ENCODE measurements at places on chromosomes 7 and 10.

DNA sequence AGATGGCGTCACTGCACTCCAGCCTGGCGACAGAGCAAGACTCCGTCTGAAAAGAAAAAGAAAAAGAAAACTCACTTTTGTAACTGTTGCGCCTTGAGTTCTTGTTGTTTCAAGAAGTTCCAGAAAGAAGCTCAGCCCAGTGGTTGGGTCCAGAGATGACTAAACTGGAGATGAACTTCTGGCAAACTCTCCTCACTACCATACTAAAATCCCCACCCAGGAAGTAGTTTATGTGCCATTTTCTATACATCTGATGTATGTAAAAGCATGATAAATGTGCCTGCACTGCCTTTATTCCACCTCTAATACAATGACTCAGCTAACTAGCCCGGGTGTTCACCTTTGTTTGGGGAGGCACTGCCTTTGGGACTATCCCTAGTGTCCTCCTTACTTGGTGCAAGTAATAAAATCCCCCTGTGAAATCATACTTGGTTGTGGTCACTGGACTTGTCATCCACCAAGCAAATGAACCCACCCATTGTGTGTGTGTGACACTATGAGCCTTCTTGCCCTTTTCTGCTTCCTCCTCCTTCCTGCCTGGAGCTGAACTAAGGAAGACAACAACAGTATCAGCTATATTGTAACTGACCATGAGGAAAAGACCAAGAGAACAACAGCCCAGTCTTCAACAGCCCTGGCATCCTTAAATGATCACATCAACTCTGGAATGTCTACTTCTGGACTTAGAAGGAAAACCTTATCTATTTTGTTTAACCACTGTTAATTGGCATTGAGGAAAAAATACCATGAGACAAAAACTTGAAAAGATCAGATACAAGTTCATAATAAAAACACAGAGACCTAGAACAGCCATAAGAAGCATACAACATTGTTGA, 33.6 kb downstream of the JMJD1C start:
- H3K36me3 ChIP-seq = no peaks in the 10 kb centered on the region
- peaks cover 37% of the 10 kb centered on the region for H3K4me1 ChIP-seq
- H3K27me3 ChIP-seq = no peaks in the 10 kb centered on the region
- no peak for DNase-seq
- no peak overlapping the region for H3K27ac ChIP-seq

DNA sequence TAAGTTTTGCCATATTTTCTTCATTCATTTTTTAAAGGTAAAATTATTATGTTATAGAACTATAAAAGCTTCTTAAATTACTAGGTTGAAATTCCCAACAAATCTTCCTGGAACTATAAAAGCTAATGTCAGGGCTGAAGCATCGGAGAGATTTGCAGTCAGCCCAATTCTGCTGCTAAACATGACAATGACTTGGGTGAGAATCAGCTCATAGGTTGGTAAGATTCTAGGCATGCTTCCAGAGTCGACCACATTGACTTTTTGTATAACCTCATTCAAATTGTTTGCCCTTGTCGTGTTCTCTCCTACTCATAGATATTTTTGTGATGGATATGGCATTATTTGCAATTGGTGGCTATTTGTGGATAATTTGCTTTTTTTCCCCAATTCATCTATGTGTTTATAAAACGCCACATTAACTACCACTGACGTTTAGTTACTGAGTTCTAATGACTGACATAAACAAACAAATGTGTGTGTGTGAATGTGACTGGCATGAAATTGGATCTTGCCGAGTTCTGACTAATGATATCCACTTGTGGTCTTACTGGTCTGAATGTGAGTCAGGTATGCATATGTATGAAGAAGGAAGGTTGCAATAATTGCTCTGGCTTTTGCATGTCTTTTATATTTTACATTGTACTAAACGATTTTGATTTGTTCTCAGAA, 579.8 kb downstream of the PARD3 start:
- no peaks in the 10 kb centered on the region for H3K4me1 ChIP-seq
- no peak overlapping the region for H3K27ac ChIP-seq
- no peaks in the 10 kb centered on the region for H3K27me3 ChIP-seq
- no peaks in the 10 kb centered on the region for H3K36me3 ChIP-seq
- no peak overlapping the region for H3K4me3 ChIP-seq

GRCh38 chr7:31857172-31857571, 170.2 kb downstream of the PPP1R17 start:
- H3K27me3 ChIP-seq = no peaks in the 10 kb centered on the region
- no peak overlapping the region for H3K27ac ChIP-seq
- H3K4me1 ChIP-seq = no peaks in the 10 kb centered on the region
- no peaks in the 10 kb centered on the region for H3K36me3 ChIP-seq

GRCh38 chr7:111711426-111712065, 149.3 kb upstream of the IMMP2L start:
- no peak for DNase-seq
- H3K36me3 ChIP-seq = no peaks in the 10 kb centered on the region
- H3K4me1 ChIP-seq = no peaks in the 10 kb centered on the region
- H3K27ac ChIP-seq = no peak overlapping the region

DNA sequence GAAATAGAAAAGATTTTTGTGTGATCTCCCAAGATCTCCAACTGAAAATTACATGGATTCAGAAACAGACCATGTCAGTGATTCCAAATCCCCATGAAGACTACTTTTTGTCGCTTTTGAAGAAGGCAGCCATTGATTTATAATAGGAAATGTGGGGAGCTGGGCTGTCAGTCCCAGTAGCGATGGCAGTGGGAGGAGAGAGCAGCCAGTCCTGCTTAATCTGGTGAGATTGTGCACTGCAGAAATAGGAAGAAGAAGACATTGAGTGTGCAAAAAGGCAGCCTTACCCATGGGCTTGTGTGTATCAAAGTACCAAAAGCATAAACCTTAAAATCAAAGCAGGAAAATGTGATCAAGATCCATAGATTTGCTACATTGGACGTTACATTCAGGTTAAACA, 4.8 kb downstream of the ADRB1 start:
- H3K27me3 ChIP-seq = peaks cover 31% of the 10 kb centered on the region
- no peak overlapping the region for H3K4me3 ChIP-seq
- DNase-seq = no peak
- H3K27ac ChIP-seq = no peak overlapping the region
- H3K36me3 ChIP-seq = no peaks in the 10 kb centered on the region

DNA sequence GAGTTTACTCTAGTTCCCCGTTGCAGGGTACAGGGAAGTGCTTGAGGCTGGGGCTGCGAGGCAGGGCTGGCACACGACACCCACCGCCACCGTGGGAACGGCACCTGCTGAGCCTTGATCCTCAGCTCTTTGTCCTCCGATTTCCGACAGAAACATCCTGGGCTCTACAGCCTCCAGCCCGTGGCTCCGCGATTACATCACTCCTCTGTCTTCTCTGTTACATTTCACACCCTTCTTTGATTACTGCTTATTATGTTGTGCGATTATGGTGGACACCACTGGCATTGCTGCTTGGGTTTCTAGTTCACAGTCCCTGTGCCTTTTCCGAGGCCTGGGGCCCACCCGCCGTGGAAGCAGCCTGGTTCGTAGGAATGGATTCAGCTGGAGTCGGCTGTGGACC, 26.9 kb downstream of the FKBP6 start:
- no peak for DNase-seq
- no peak overlapping the region for H3K4me3 ChIP-seq
- no peaks in the 10 kb centered on the region for H3K36me3 ChIP-seq
- H3K27me3 ChIP-seq = peaks cover 15% of the 10 kb centered on the region

DNA sequence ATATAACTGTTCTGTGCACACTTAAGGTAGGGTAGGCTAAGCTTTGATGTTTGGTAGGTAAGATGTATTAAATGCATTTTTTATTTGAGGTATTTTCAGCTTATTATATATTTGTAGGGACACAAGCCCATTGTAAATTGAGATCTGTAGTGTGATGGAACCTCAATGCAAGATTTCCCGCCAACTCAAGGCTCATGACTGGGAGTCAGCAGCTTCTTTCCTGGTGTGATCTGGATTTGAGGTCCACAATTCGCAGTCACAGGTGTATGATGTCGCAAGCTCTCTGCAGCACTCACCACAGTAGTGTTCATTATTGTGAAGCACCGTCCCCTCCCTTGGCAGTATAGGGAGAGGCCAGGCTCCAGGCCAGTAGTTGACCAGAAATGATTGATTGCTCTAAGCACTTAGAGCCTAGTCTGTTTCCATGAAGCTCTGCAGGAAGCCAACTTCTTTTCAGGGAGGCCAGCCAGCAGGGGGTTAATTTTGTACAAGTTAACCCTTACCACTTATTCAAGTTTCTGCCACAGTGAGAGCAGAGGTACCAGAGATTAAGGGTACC, 54.9 kb downstream of the SEM1 start:
- no peaks in the 10 kb centered on the region for H3K4me1 ChIP-seq
- DNase-seq = no peak
- no peaks in the 10 kb centered on the region for H3K36me3 ChIP-seq
- H3K4me3 ChIP-seq = no peak overlapping the region
- no peak overlapping the region for H3K27ac ChIP-seq

DNA sequence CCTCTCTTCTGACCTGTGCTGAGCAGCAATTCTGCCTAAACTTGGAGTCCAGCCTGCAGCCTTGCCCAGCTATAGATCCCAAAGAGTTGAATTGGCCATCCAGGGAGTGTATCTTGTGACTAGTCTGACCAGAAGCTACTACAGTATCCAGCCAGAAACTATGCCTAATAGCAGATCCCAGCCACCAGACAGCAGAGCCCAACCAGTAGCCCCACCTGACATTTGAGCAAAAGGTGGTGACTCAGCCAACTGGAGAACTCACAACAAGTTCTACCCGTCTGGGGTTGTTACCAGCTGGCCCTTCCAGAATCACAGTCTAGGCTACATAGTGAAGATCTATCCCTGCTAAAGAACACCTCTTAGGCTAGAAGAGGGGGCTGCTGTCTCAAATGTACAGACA, 315.0 kb downstream of the CRPPA start:
- H3K27ac ChIP-seq = no peak overlapping the region
- no peak overlapping the region for H3K4me3 ChIP-seq
- H3K36me3 ChIP-seq = no peaks in the 10 kb centered on the region
- H3K4me1 ChIP-seq = no peaks in the 10 kb centered on the region

GRCh38 chr10:97332591-97333350, 1.8 kb downstream of the FRAT2 start:
- H3K27ac ChIP-seq = peak overlapping the region; percentile 98
- H3K27me3 ChIP-seq = no peaks in the 10 kb centered on the region
- peaks cover 18% of the 10 kb centered on the region for H3K36me3 ChIP-seq
- no peak for DNase-seq
- peaks cover 63% of the 10 kb centered on the region for H3K4me1 ChIP-seq

GRCh38 chr7:4181446-4181845, 500.6 kb upstream of the FOXK1 start:
- DNase-seq = no peak
- H3K36me3 ChIP-seq = no peaks in the 10 kb centered on the region
- no peak overlapping the region for H3K27ac ChIP-seq
- no peak overlapping the region for H3K4me3 ChIP-seq

GRCh38 chr10:85459906-85460305, 906.7 kb downstream of the GRID1 start:
- no peaks in the 10 kb centered on the region for H3K27me3 ChIP-seq
- no peaks in the 10 kb centered on the region for H3K36me3 ChIP-seq
- H3K4me3 ChIP-seq = no peak overlapping the region
- no peaks in the 10 kb centered on the region for H3K4me1 ChIP-seq
- no peak overlapping the region for H3K27ac ChIP-seq

- H3K27me3 ChIP-seq = no peaks in the 10 kb centered on the region
- no peak for DNase-seq
- peaks cover 25% of the 10 kb centered on the region for H3K36me3 ChIP-seq
- H3K4me3 ChIP-seq = peak overlapping the region; percentile 94
- peak overlapping the region; percentile 97 for H3K27ac ChIP-seq
Measured at GRCh38 chr10:72274730-72275350, 1.1 kb downstream of the DDIT4 start.

- H3K4me1 ChIP-seq = peaks cover 8% of the 10 kb centered on the region
- DNase-seq = peak; percentile 88
- no peaks in the 10 kb centered on the region for H3K27me3 ChIP-seq
- H3K4me3 ChIP-seq = no peak overlapping the region
- peak overlapping the region; percentile 39 for H3K27ac ChIP-seq
- H3K36me3 ChIP-seq = no peaks in the 10 kb centered on the region
Measured at GRCh38 chr10:13956826-13957225, 370.1 kb downstream of the PRPF18 start.

DNA sequence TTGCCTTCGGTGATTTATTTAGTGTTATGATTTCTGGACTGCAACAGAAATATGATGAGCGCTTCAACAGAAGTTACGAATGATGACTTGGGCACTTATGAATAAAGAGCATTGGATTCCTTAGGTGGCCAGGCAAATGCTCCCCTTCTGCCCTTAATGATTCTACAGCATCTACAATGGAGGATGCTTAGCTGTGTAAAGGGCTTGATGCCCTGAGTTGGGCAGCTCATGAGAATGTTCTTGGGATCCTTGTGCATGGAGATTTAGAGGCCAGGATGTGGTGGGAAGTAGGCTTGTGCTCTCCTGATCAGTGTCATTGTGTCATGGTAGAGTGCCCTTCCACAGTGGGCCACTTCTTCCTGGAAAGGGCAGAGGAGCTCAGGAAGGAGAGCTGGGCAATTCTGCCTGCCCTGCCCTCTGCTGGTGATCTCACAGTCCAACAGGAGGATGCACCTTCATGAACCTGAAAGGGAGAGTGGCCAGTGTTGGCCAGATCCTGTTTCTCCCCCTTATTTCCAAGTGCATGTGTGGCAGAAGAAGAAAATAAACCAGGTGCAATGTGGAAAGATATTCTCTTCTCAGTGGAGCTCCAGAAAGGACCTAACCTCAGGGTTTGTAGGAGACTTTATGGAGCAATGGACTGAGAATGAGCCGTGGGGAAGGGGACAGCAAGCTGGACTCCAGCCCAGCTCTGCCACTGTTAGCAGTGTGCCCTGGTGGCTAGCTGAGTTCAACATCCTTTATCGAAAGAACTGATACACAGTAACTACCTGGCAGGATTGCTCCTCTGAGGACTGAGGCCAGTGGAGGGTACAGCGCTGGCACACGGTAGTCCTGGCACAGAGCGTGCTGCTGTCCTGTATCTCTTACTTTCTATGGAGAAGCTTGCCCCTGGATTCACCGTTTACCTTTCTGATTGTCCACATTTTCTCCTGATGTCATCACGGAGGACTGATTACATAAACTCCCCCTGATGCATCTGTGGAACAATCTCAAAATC, 182.9 kb downstream of the BMPER start:
- DNase-seq = no peak
- no peak overlapping the region for H3K27ac ChIP-seq
- H3K27me3 ChIP-seq = no peaks in the 10 kb centered on the region
- no peaks in the 10 kb centered on the region for H3K4me1 ChIP-seq
- H3K4me3 ChIP-seq = no peak overlapping the region
- H3K36me3 ChIP-seq = no peaks in the 10 kb centered on the region

Measured in suprapubic skin (tissue), 4 donors.